ENCODE measurements at places on chromosomes 13 and 19.

DNA sequence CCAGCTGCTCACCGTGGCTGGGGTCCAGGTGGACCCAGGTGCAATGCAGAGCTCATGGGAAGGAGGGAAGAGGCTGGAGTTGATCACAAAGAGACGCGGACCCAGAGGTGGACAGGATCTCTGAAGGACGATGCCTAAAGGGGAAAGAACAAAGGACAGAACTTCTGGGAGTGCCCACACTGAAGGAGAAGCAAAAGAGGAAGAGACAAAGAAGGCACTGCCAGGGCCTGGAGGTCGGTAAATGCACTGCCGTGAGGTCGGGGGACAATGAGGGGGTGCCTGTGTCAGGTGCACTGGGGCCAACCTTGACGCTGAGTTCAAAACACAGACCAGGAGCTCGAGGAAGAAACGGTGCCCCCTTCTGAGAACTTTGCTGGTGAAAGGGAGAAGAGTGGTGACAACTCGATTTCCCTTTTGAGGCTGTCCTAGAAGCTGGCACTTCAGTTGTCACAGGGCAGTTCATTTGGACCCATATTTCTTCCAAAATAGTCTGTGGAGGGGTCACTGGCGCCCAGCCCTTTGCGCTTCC, 55.6 kb downstream of the GJA3 start:
- DNase-seq: no peak

GRCh38 chr13:99085808-99086266, 108.0 kb upstream of the DOCK9 start:
- no peak for DNase-seq

GRCh38 chr13:44812818-44813217, 176.5 kb downstream of the NUFIP1 start:
- DNase-seq: no peak

DNA sequence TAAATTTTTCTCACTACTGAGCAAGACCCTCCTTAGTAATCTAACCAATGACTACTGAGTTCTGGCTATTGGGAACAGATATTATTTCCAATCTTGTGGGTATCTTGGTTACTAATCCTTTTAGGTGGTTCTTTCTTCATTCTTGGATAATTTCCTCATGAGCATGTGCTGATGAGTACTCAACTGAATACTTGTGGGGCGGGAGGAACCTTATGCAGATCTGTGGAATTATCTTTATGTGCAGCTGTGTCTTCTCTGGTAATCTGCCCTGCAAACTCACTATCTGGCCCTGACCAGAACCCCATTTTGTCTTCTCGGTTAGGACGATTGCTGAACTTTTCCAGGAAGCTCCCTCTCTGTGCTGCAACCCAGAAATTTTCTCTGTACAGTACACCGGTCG, 89.7 kb upstream of the TRPC4 start:
- no peak for DNase-seq

GRCh38 chr13:73070451-73071098, 11.8 kb downstream of the KLF5 start:
- DNase-seq: no peak

DNA sequence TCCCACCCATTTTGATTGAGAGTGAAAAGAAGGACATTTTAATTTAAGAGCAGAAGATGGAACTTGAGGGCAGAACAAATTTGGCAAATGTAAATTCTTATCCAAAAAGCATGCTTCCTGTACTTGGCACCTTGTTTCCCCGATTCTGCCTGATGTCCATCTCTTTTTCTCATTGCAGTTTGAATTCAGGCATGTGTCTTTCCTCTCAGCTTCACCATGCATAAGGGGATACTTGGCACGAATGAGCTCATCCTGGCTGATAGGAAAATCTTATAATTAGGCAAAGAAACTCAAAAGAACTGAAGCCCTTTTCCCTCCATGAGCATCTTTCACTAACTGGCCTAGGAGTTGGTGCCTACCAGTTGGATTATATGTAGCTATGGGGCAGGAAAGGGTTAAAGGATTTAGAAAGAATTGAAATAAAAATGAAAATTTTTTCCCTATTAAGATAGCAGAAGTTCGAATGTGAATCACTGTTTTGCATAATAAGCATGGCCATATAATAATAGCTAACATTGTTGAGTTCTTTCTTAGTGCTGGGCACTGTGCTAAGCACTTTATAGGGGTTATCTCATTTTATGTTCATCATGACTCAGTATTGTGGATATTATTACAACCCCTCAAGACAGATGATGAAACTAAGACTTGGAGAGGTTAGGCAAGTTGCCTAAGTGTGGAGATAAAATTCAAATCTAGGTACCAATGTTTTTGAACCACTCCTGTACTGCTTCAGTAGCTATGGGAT, 386.6 kb downstream of the KCNRG start:
- DNase-seq: no peak

DNA sequence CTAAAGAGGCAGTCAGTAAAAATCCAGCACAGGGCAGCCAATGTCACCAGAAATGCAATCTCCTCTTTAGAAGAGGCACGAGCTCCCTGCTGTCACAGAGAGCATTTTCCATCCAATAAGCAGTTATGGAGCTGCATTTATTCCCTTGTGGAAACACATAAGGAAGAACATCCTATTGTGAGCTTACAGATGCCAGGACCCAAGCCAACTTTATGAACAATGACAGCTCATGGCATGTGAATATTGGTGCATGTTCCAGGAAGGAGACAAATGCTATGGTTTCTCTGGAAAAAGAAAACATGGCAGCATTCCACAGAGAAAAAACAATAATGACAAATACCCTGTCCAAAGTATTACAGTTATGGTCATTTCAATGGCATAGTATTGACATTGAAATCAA, 955.6 kb downstream of the UQCRFS1 start:
- no peak for DNase-seq

DNA sequence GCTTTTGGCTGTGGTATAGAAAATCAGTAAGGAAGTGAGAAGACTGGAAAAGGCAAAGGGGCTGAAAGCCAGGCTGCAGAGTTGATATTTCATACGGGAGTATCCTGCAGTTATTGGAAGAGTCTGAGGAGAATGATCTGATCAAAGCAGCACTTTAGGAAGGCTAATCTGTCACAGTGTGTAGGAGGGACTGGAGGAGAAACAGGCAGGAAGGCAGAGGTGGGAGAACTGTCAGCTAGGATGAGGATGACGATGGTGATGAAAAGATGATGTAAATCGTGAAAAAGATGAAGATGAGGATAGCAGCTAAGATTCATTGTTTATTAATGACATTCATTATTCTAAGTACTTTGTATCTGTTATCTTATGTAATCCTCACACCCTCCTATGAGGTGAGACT, 123.0 kb downstream of the DNAJC15 start:
- no peak for DNase-seq

GRCh38 chr19:57363688-57364181, 384 bp downstream of the TRAPPC2B start:
- DNase-seq: no peak

GRCh38 chr19:58471736-58472135, 4.4 kb upstream of the ZNF446 start:
- DNase-seq: no peak

DNA sequence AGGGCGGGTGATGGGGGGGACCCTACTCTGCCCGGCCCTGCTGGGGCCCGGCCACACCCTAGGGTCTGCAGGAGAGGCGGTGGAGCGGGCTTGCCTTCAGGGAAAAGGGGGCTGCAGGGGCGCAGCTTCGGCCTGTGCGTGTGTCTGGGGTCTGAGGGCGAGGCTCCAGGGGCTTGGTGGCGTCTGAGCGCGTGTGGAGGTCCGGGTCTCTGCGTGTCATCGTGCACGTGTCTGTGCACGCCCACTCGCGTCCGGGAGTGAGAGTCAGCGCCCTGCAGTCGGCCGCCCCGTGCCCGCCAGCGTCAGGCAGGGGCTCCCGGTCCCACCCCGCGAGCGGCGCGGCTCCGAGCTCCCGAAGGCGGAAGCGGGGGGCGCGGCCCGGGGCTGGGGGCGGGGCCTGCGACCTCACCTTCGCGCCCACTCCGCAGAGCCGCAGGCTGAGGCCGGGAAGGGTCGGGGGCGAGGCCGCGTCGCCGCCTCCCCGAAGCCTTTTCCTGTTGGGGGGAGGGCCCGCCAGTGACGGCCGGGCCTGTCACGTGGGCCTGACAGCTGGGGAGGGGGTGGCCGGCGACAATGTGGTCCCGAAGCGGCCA, at the start of gene ARHGAP45:
Gene ARHGAP45, plus strand, starts transcription at position 420 of the 593 bp plus-strand sequence. CDS start 239 bp downstream, outside the sequence.
- DNase-seq: peak; percentile 64

DNA sequence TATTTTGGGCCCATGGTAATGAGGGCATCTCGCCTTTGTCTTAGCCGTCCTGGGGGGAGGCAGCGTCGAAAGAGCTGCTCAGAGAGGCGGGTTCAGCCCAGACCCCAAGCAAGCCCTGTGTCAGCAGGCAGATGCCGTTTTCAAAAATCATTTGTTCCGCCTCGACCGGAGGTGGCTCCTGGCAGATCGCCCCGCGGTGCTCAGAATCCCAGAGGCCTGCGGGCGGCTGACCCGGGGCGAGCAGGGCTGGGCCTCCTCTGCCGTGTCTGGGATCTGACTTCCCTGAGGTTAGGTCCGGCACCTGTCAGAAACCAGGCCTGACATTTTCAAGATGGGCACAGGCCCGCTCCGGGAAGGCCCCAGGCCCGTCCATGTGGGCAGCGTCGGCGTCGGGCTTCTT, 36.1 kb downstream of the CRTC1 start:
- DNase-seq: no peak

- DNase-seq: no peak
These were observed 190.2 kb downstream of the TEX29 start for GRCh38 chr13:111510502-111511218.

- no peak for DNase-seq
These were observed 54.3 kb downstream of the GARRE1 start for GRCh38 chr19:34308381-34309367.
